ENCODE measurements at places on chromosomes 3 and 15.

DNA sequence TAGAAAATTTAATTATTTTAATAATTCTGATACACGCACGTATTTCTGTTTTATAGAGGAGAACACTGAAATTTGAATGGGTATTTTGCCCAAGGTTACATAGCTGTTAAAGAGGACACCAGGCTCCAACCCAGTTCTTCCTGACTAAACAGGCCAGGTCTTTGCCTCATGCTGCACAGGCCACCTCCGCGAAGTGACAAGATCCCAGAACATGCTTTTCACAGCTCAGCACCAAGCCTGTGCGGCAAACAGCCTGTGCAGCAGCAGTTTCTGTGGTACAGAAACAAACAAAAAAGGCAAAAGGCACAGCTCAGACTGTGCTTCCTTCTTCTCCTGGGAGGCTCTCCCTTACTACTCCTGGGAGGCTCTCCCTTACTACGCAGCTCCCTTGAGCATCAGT, 6.5 kb downstream of the FOXL2 start:
- DNase-seq: no peak

DNA sequence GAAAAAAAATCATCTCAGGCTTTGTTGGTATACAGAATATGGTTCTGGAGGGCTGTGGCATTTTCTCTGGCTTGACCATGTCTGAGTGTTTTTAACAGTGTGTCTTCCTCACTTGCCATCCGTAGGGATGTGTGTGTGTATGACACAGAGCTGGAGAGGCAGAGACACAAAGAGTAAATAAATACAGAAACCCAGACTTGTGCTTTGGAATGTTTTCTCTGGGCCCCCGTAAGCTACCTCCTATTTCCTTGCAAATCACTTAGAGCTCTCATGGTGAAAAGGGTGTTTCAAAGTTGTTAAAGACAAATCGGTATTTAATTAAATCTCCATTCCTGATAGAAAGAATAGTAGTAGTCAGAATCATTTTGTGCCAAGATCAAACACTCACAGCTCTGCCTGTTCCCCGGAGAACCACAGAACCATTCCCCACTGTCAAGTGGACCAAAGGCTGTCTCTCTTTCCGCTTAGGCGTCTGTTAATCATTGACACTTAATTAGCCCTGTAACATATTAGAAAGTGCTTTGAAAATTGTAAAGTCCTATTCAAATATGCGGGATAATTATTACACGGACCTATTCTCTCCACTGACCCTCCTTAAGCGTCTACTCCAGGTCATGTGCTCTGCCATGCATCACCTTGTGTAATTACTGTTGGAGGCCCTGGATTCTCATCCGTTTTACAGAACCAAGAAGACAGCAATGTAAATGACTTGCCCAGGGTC, 313.6 kb upstream of the TLE3 start:
- DNase-seq: no peak

DNA sequence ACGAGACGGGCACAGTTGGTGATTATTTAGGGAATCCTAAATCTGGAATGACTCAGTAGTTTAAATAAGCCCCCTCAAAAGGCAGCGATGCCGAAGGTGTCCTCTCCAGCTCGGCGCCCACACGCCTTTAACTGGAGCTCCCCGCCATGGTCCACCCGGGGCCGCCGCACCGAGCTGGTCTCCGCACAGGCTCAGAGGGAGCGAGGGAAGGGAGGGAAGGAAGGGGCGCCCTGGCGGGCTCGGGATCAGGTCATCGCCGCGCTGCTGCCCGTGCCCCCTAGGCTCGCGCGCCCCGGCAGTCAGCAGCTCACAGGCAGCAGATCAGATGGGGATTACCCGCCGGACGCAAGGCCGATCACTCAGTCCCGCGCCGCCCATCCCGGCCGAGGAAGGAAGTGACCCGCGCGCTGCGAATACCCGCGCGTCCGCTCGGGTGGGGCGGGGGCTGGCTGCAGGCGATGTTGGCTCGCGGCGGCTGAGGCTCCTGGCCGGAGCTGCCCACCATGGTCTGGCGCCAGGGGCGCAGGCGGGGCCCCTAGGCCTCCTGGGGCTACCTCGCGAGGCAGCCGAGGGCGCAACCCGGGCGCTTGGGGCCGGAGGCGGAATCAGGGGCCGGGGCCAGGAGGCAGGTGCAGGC, 318.0 kb downstream of the FGF12 start:
- no peak for DNase-seq

- no peak for DNase-seq
Measured at GRCh38 chr3:116254541-116254940, 190.7 kb downstream of the LSAMP start.

DNA sequence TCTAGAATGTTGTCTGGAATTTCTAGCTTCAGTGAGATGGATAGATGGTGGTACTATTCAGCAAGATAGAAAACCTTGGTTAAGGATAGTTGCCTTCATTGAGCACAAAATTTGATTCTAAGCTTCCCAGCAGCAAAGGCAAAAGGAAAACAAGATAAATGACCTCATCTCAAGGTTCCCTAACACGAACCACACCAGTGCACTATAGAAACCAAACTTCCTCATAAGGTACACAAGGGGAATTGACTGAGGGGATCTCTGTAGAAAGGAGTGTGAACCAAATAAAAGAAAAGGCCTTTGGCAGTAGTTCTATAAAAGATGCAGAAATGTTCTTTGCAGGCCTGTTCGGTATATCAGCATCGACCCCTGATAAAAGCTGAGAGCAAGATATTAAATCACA, 288.9 kb downstream of the SHQ1 start:
- no peak for DNase-seq

- no peak for DNase-seq
Measured at GRCh38 chr3:183533412-183534132, 21.9 kb downstream of the KLHL6 start.

DNA sequence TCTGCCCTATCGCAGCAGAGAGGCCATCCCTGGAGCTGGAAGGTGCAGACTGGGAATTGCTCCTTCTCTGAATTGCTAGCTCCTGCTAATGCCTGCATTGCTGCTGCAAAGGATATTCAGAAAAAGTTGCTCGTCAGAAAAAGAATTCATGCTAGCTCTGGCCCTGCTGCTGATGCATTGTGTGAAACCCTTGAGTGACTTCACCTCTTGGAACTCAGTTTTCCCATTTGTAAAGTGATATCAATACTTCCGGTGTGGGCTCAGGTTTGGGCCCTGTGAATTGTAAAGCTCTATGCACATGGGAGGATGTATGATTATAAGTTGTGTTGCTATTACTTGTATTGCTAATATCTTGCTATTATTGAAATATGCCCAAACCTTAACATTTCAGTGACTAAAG, 11.4 kb downstream of the SQOR start:
- no peak for DNase-seq

DNA sequence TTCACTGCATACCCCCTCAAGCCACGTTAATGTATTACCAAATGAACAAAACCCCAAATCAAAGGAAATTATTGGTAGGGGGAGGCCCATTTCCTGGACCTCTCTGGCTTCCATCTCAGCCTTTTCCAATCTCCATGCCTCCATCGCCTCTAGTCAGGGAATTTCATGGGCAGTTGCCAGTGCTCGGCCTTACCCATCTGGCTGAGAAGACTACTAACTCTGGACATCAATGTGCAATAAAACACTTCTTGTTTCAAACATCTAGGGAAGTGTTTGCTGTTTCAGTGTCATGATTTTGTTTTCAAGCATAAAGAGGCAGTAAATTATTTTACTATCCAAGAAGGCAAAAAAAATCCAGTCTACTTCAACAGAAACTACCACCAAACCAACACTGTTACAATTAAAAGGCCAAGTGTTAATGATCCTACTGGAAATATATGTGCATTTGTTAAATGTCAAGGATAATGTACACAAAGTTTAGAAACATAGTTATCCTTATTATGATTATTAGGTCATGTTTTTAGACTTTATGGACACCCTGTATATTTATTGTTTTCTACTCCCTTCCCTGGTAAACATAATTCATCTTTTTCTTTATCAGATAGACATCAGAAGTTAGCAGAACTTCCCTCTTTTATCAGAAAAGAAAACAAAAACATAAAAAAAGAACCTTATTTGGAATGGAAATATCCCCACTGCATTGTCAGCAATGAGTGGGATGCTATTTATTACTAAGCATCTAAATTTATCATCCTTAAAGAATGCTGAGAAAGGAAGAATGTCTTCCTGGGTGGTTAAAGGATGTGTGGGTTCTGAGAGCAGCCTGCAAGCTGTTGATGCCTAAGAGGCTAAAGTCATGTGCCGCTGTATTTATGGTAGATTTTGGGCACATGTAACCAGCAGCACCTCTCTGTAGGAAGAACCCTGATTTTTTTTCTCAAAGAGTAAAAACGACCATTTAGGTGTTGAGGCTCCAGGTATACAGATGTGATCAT, 15.2 kb downstream of the LDHAL6B start:
- DNase-seq: no peak

- no peak for DNase-seq
Measured at GRCh38 chr3:196272826-196273225, 14.7 kb downstream of the PCYT1A start.

GRCh38 chr3:188008582-188009213, 145.3 kb upstream of the LPP start:
- DNase-seq: no peak

DNA sequence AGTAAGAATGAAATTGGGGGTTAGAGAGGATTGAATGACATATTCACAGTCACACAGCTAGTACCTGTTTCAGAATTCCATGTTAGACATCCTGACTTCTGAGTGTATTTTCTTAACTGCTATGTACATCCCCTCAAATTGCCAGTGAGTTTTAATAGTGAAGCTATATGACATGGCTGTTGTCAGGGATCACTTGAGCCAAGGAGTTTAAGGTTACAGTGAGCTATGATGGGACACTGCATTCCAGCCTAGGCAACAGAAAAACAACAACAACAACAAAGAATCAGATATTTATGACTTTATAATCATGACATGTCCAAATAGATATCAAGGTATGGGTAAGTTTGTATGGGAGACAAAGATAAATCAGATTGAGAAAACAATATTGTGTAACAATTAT, 16.6 kb downstream of the PARP15 start:
- DNase-seq: no peak

- no peak for DNase-seq
Measured at GRCh38 chr15:69465253-69465652, 12.6 kb downstream of the RPLP1 start.

Data from activated CD8-positive, alpha-beta memory T cell treated with anti-CD3 and anti-CD28 coated beads for 1 hour (primary cell).